Osteoblast (primary cell): ENCODE measurements at places on chromosomes 12 and 14. TPM values are rescaled to one million over a fixed set of nuclear protein-coding genes. Genes with fewer than 3 reads are reported as not detected.

DNA sequence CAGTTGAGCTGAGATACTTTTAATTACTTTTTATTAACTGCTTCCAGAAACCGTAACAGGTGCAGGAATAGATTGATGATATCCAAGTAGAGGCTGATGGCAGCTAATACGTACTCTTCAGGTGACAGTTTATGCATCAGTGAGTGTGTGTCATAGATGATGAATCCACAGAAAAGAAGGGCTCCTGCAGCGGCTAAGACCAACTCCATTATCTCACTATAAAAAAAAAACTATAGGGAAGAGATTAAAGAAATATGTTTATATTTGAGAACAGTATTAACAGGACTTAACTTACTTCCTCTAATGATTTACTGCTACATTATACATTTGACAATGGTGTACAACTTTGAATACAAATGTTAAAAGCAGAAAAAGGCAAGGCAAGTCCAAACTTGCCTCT, 7.4 kb upstream of the LLPH start:
- no peak for DNase-seq
- H3K27ac ChIP-seq, result no peak overlapping the region
- no peak overlapping the region for H3K4me3 ChIP-seq
- peaks cover 46% of the 10 kb centered on the region for H3K36me3 ChIP-seq

DNA sequence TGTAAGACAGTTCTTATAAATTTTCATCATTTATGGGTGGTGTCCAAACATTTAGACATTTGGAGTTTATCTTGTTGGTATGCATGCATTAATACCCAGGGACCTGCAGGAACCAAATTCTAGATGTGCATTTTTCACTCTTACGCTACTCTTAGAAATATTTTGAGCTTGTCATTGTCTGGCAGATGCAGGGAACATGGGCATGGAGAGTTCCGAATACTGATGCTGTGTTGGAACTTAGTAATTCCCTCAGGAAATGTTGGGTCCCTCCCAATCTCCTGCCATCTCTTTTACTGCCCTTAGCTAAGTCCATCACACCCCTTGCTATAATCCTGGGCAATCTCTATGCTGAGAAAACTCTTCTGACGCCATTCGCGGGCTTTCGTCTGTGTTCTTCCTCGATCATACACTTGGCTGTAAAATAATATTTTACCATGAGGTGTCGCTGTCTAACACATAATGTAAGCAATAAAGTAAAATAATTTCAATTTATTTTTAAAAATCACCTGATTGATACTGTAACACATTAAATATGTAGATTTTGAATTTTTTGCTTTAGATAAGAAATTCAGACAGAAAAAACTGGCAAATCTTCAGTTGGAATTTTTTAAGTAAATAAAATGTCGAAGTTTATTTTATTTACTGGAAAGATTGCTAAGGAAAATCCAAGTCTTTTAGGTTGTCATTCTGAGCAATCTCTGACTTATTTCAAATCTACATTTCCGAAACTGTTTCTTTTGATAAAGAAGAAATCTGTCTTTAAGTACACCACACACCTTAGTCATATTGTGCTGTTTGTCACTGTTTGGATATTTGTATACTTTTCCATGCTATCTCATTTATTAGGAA, 304.1 kb upstream of the SSTR1 start:
- DNase-seq, result peak; percentile 71
- no peak overlapping the region for H3K4me3 ChIP-seq
- peaks cover 8% of the 10 kb centered on the region for H3K4me1 ChIP-seq
- no peaks in the 10 kb centered on the region for H3K27me3 ChIP-seq

GRCh38 chr14:89206389-89207031, 210.5 kb downstream of the FOXN3 start:
- H3K27ac ChIP-seq, result no peak overlapping the region
- H3K36me3 ChIP-seq, result no peaks in the 10 kb centered on the region
- no peaks in the 10 kb centered on the region for H3K4me1 ChIP-seq
- H3K27me3 ChIP-seq, result no peaks in the 10 kb centered on the region
- H3K4me3 ChIP-seq, result peak overlapping the region; percentile 32

GRCh38 chr12:105721051-105721825, 390.7 kb downstream of the C12orf75 start:
- H3K27ac ChIP-seq, result no peak overlapping the region
- H3K36me3 ChIP-seq, result no peaks in the 10 kb centered on the region
- H3K4me3 ChIP-seq, result no peak overlapping the region
- H3K4me1 ChIP-seq, result no peaks in the 10 kb centered on the region
- peaks cover 14% of the 10 kb centered on the region for H3K27me3 ChIP-seq

DNA sequence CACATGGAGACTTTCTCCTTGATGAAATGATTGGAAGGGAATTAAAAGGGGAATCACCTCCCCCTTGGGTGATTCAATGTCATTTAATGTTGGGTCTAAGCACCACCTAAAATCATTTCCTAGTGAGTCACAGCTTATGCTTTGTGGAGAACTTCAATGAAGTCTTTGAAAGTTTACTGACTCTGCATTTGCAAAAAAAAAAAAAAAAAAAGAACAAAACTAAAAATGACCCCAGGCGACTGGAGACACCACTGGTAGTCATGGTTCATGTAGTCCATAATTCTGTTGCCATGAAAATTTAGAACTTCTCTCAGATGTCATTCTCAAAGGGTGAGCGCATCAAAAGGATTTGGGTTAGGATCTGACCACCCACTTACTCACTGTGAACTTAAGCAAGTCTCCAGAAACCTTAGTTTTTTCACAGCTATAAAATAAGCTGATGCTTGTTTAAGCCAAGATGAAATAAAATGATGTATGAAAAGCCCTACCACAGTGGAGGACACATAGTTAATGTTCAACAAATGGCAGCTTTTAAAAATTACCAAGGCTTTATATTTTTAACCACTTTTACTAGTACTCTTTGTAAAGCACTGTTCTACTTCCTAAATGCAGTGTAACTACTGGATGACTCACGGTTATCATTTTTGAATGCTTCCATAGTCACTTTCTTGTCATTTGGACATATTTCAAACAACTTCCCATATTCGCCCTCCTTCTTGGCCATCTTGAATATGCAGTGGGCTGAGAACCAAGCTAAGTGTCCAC, 18.1 kb upstream of the KSR2 start:
- H3K36me3 ChIP-seq, result no peaks in the 10 kb centered on the region
- H3K27me3 ChIP-seq, result no peaks in the 10 kb centered on the region
- peaks cover 29% of the 10 kb centered on the region for H3K4me1 ChIP-seq
- H3K4me3 ChIP-seq, result peak overlapping the region; percentile 48
- peak overlapping the region; percentile 95 for H3K27ac ChIP-seq

GRCh38 chr14:92225731-92226130, 97.2 kb upstream of the SLC24A4 start:
- no peaks in the 10 kb centered on the region for H3K36me3 ChIP-seq
- peaks cover 4% of the 10 kb centered on the region for H3K27me3 ChIP-seq
- DNase-seq, result no peak
- H3K4me1 ChIP-seq, result no peaks in the 10 kb centered on the region
- H3K27ac ChIP-seq, result no peak overlapping the region
- H3K4me3 ChIP-seq, result no peak overlapping the region

- H3K27me3 ChIP-seq, result no peaks in the 10 kb centered on the region
- H3K4me3 ChIP-seq, result no peak overlapping the region
- no peaks in the 10 kb centered on the region for H3K36me3 ChIP-seq
- no peak overlapping the region for H3K27ac ChIP-seq
- H3K4me1 ChIP-seq, result no peaks in the 10 kb centered on the region
- peak; percentile 53 for DNase-seq
These were observed 51.8 kb downstream of the PRIMA1 start for GRCh38 chr14:93736378-93737014.

DNA sequence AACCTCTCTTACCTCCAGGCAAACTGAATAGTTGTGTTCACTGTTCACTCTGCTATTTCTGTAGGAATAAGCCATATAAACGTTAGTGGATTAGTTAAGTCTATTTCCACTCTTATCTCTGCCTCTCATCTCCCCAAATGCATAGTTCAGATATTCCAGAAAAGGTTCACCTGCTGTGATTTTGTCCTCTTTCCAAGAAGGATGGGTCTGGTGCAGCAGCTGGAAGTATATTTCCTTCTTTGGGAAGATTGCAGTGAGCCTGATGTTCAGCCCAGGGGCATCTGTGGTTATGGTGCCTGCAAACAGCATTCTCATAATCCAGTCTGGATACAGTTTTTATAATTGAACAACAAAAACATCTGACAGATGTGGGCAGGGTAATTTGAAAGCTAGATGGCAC, 97.7 kb downstream of the TPH2 start:
- H3K36me3 ChIP-seq, result no peaks in the 10 kb centered on the region
- no peaks in the 10 kb centered on the region for H3K4me1 ChIP-seq
- peak; percentile 25 for DNase-seq
- no peak overlapping the region for H3K27ac ChIP-seq
- no peak overlapping the region for H3K4me3 ChIP-seq
- H3K27me3 ChIP-seq, result no peaks in the 10 kb centered on the region

DNA sequence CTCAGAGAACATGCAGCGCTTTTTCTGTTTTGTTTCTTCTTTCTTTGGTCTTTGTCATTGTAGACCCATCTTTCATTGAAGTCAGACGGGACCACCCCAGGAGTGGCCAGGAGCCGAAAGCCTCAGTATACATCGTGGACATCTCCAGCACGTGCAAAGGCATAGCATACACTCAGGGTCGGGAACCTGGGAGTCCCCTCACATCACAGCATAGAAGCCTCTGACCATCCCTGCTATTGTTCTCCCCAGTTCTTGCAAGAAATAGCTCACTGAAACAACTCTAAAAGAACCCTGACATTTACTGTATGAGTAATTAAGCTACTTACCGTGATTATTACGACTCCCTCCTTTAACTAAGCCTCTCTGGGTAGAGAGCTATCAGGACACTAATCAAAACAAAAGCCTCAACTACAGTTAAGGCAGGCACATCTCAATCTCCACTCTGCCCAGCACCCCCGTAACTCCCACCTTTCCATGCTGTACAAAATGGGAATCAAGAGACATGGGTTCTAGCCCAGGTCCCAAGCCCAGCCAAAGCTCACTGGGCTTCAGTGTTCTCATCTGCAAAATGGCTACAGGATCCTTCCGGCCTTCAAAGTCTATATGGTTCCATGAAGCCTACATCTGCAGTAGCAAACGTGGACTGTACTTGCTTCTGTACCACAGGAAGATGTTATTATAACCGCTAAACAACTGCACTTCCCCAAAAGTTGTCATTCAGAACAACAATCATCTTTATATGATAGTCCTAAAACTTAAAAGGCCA, 6.7 kb downstream of the CCDC88C start:
- H3K4me3 ChIP-seq, result no peak overlapping the region
- DNase-seq, result peak; percentile 80
- H3K27me3 ChIP-seq, result peaks cover 22% of the 10 kb centered on the region
- H3K4me1 ChIP-seq, result no peaks in the 10 kb centered on the region
- no peak overlapping the region for H3K27ac ChIP-seq

GRCh38 chr12:94122591-94122990, 25.8 kb upstream of the PLXNC1 start:
- no peak overlapping the region for H3K4me3 ChIP-seq
- no peak for DNase-seq
- no peaks in the 10 kb centered on the region for H3K4me1 ChIP-seq
- H3K36me3 ChIP-seq, result no peaks in the 10 kb centered on the region
- H3K27ac ChIP-seq, result no peak overlapping the region

DNA sequence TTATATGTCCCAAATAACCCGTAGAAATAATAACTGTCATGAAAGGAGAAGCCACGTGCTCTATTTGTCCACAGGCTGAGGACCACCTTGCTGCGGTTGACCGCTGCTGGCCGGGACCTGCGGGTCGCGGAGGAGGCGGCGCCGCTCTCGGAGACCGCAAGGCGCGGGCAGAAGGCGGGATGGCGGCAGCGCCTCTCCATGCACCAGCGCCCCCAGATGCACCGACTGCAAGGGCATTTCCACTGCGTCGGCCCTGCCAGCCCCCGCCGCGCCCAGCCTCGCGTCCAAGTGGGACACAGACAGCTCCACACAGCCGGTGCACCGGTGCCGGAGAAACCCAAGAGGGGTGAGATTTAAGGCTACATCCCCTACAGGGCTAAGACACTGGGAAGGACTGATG, 21.0 kb downstream of the RPGRIP1 start:
- no peak overlapping the region for H3K27ac ChIP-seq
- DNase-seq, result no peak
- peak overlapping the region; percentile 20 for H3K4me3 ChIP-seq
- peaks cover 2% of the 10 kb centered on the region for H3K4me1 ChIP-seq
- peaks cover 19% of the 10 kb centered on the region for H3K27me3 ChIP-seq
- H3K36me3 ChIP-seq, result no peaks in the 10 kb centered on the region

- H3K4me1 ChIP-seq, result peaks cover 19% of the 10 kb centered on the region
- no peak for DNase-seq
- peak overlapping the region; percentile 4 for H3K27ac ChIP-seq
- H3K27me3 ChIP-seq, result no peaks in the 10 kb centered on the region
- H3K36me3 ChIP-seq, result no peaks in the 10 kb centered on the region
These were observed 132.0 kb upstream of the RAP1B start for GRCh38 chr12:68478516-68479260.

- DNase-seq, result no peak
- no peaks in the 10 kb centered on the region for H3K4me1 ChIP-seq
- H3K36me3 ChIP-seq, result no peaks in the 10 kb centered on the region
- H3K27ac ChIP-seq, result no peak overlapping the region
- H3K4me3 ChIP-seq, result no peak overlapping the region
- H3K27me3 ChIP-seq, result no peaks in the 10 kb centered on the region
These were observed 479.7 kb downstream of the FSCB start for GRCh38 chr14:44027397-44027796.

DNA sequence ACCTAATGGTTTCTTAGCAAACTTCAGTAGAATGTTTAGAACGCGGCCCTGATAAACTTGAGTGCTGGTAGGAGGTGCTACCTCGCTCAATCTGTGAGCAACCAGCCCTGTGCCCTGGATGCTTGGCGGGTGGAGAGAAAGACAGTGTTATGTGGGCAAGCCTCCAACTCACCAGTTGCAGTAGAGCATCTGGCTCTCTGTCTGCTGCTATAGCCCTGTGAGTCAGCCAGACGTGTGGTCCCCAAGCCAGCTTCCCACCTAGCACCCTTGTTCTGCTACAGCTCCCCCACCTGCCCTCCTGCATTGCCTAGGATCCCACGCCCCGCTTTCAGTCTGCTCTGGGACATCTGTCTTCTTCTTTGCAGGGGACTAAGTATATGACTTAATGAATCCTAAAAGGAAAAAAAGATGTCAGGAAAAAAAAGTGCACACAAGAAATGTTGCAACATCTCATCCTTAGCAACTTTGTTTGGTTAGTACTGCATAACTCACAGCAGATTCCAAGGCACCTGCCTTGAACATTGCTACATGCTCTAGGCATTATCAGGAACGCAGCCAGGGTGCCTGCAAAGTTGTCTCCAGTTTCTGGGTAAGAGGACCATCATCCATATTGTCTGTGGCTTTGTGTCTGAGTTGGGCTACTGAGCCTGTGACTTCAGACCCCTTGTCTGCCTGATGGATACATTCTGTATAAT, 13.6 kb downstream of the SNRNP35 start:
- H3K36me3 ChIP-seq, result peaks cover 30% of the 10 kb centered on the region
- no peak overlapping the region for H3K4me3 ChIP-seq
- peaks cover 7% of the 10 kb centered on the region for H3K4me1 ChIP-seq
- peak; percentile 93 for DNase-seq

GRCh38 chr12:64674367-64674922, 64.2 kb downstream of the RASSF3 start:
- no peak overlapping the region for H3K4me3 ChIP-seq
- peaks cover 18% of the 10 kb centered on the region for H3K4me1 ChIP-seq
- no peak for DNase-seq
- no peak overlapping the region for H3K27ac ChIP-seq

Gene AKAP6
- total RNA-seq, result 0.29 and 2.2 TPM in 2 replicates

Gene GLIPR1L2
- total RNA-seq, result 0.29 and 0.36 TPM in 2 replicates

Gene CLEC2B
- total RNA-seq, result 11.5 and 11.6 TPM in 2 replicates

Gene CERS5
- total RNA-seq, result 30.9 and 33.7 TPM in 2 replicates

Gene RPGRIP1
- under 0.01 TPM in 1 of 2 replicates, not detected in the other for total RNA-seq

Gene LBHD2
- total RNA-seq, result not detected in 2 replicates

Gene C3AR1
- total RNA-seq, result 0.29 and 0.72 TPM in 2 replicates

Gene CD163
- total RNA-seq, result under 0.01 TPM in 2 replicates

Gene TAPBPL
- total RNA-seq, result 11.8 and 13.8 TPM in 2 replicates

Gene KRT86
- total RNA-seq, result under 0.01 and 0.36 TPM in 2 replicates
